ENCODE measurements at places on chromosomes 5 and 9. TPM values are rescaled to one million over a fixed set of nuclear protein-coding genes. Genes with fewer than 3 reads are reported as not detected.

Gene SV2C
- total RNA-seq = not detected

Gene SURF6
- total RNA-seq = 8.1 TPM

Gene SPINK13
- total RNA-seq = not detected

Gene SPINK9
- not detected for total RNA-seq

Gene SHOC1
- not detected for total RNA-seq

Gene PCDHA10
- total RNA-seq = 0.26 TPM

Gene ADGRV1
- total RNA-seq = 0.17 TPM

Gene SLC31A1
- 8.2 TPM for total RNA-seq

Gene C9orf153
- total RNA-seq = 0.32 TPM

Gene SPATA31D1
- under 0.01 TPM for total RNA-seq

Gene SLC27A6
- total RNA-seq = not detected

Gene CORO2A
- total RNA-seq = under 0.01 TPM

Gene SLC6A19
- total RNA-seq = not detected

Gene CKMT2
- total RNA-seq = 1.3 TPM

Gene LRRC70
- total RNA-seq = 0.79 TPM

Gene GABRA6
- not detected for total RNA-seq

Gene HTR1A
- total RNA-seq = not detected

Gene TRIM32
- 21.4 TPM for total RNA-seq

Gene FOXD1
- total RNA-seq = 3.3 TPM

Gene TRIM36
- 0.09 TPM for total RNA-seq

Gene PCDHGA11
- 12.0 TPM for total RNA-seq

Gene SYNPO
- 2.0 TPM for total RNA-seq

Gene TMEM203
- total RNA-seq = 26.8 TPM

Gene SCGB3A2
- total RNA-seq = not detected

Gene ZNF608
- 20.4 TPM for total RNA-seq

Gene IFNK
- not detected for total RNA-seq

Gene NEUROG1
- not detected for total RNA-seq

Gene BTNL3
- total RNA-seq = not detected

Gene RANBP3L
- under 0.01 TPM for total RNA-seq

Gene SHISAL2B
- total RNA-seq = 0.16 TPM

Gene FAM78A
- 0.52 TPM for total RNA-seq

Gene ENTPD8
- total RNA-seq = not detected

Gene JAKMIP2
- total RNA-seq = 1.3 TPM

Gene ZCCHC9
- total RNA-seq = 20.9 TPM

Gene ZNF454
- total RNA-seq = 2.8 TPM

Gene IPO11
- total RNA-seq = 22.7 TPM
